T47D (cell line): ENCODE measurements at places on chromosomes 4 and X.

- no peak for DNase-seq
Observed at GRCh38 chr4:137526681-137527080, 5.6 kb downstream of the PCDH18 start.

DNA sequence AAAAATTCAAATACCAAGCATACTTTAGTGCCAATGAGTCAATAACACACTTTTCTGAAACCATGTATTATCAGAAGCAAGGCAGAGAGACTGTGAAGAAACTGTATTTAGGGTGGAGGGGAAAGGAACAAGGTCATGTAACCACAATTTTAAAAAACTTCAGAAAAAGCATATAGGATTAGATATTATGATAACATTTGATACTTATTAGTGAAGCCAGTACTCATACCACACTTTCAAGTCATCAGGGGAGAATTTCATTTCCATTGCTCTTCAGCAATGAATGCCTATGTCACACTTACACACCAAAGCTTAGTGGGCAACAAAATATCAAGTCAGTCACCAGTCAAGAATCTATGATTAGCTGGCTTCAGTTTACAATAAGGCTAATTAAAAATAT, 602.2 kb downstream of the IL15 start:
- DNase-seq = no peak

DNA sequence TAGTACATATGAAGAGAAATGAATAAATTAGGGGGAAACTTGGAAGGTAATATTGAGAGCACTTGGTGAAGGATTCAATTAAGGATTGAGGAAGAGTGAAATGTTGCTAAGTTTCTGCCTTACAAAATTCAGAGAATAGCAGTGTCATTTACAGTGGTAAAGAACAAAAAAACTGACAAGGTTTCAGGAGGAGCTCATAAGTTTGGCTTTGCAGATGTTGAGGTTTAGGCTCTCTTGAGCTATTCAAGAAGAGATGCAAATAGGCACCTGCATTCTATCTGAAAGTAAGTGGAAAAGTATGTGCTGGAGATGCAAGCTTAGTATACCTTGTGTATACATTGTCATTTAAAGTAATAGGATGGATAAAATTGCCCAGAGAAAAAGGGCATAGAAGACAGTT, 22.3 kb upstream of the EMCN start:
- DNase-seq = no peak

- DNase-seq = no peak
Observed at GRCh38 chr4:76811604-76812412, 86.1 kb downstream of the SOWAHB start.

GRCh38 chrX:20221902-20222301, 44.8 kb downstream of the RPS6KA3 start:
- peak; percentile 3 for DNase-seq

GRCh38 chr4:89486042-89486441, 178.4 kb upstream of the GPRIN3 start:
- peak; percentile 27 for DNase-seq

DNA sequence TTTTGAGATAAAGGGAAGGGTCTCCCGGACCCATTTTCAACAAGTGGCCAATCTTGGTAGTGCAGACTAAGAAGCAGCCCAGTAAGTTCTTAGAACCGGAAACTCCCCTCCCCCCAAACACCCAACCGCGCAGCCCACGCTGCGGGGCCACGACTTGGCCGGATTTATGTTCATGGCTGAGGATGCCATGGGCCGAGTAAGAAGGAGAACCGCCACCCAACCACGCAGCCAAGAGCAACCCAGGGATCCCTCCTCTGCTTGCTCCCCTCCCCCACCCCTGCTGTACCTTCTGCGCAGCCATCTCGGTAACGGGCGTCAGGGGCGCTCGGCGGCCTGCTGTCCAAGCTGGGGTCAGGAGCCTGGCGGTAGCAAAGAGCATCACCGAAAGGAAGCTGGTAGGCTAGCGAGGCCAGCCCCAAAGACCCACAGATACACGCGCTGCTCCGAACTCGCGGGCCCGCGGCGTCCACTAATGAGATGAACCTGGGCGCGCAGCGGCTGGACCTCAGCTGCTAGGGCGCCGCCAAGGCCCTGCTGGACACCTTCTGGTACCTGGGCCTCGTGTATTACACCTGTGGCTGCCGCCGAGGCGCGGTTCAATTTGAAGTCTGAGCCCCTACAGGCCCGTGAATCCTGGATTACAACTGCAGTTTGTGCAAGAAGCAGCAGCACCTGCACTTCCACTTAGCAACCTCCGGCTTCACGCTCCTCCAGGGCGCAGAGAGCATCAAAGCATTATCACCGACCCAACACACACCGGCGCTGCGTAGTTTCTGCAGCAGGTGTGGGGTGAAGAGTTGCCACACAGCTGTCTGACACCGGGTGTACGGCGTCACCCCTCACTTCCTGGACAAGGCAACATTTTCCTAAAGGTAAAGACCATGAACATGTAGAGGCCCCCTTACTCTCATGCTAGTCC, 63.4 kb downstream of the NUDT10 start:
- DNase-seq = no peak

GRCh38 chrX:1581132-1581531, 10.3 kb upstream of the AKAP17A start:
- no peak for DNase-seq

DNA sequence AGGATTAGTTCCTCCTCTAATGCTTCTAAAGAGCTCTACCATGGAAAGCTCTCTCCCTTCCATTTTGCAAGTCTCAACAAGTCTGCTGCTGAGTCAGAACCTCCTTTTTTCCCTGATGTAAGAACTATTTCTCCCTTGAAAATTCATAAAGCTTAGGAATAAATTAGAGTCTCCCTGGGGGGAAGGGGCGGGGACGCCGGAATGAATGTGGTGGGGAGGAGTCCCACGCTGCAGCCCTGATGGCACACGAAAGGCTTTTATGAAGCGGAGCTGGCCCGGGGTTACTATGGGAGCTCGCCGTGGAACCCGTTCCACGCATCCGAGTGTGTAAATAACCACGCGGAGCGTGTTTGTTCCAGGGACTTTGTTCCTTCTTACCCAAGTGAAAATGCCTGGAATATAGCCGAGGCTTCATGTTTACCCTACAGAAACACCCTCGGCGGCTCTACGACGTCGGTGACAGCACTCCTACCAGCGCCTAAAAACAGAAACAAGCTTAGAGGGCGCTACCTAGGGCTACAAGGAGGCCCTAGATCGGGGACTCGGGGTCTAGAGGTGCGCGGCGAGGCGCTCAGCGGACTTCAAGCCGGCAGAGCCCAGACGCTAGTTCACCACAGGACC, 923 bp upstream of the CPEB2 start:
- peak; percentile 58 for DNase-seq

DNA sequence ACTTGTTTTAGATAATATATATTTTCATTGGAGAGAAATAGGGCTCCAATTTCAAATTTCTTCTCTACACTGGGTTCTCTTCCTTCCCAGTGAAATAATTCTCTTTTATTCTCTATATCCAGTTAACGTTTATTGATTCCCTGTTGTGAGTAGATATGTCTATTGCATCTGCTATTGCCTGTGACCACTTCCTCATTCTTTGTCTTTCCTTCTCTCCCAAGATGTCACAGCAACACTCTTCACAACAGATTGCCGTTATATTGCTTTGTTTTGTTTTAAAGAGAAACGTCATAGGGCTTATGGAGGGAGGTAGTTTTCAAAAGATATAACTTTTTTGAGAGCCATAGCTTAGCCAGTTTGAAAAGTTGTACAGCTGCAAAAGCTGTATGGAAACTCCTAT, 343.8 kb downstream of the ARHGAP24 start:
- DNase-seq = no peak

DNA sequence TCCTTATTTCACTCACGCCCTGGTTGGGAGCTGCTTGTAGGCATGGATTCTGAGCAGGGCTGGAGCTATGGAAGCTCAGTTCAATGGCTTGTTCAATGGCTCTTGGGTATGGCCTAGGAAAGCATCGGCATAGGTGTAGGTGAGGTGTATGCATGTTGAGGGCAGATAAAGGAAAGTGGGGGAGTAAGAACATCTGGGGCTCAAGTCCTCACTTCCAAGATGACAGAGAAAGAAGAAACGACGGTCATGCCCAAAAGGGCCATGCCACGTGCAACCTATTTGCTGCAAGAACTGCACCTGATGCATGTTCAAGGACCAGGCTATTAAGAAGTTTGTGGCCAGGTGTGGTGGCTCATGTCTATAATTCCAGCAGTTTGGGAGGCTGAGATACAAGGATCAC, 23.4 kb downstream of the SCD5 start:
- no peak for DNase-seq

GRCh38 chrX:119062750-119063374, 9.9 kb upstream of the CT47C1 start:
- DNase-seq = no peak

DNA sequence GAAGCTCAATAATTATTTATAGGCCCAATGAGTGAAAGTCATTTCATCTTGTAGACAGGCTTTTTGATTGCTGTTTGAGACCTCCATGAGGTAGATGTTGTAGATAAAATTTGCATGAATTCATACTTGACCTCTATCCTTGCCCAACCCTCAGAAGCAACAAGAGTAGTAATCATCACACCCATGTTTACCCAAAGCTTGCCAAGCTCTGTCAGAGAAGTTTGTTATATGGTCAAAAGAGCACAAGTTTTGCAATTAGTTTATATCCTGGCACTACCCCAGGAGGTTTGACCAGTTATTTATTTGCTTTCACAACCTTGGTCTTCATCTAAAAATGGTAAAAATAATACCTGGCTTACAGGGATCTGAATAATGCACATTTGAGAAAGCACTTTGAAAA, 20.7 kb downstream of the ADH7 start:
- no peak for DNase-seq

DNA sequence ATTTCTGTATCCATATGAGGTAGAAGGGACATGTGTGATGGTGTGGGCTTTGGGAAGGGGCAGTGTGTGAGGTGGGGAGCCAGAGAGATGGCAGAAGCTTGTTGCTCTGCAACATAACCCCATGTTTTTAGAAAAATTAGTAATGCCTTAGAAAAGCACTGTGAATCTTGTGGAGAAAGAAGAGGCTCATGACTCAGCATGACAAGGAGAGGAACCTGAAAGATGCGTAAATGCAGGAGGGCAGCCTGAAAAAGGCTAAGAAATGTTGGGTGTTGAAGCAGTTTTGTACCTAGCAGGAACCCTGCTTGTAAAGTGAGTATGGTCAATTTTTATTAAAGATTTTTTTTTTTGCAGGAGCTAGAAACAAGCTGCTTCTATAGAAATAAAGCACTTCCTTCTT, 59.8 kb downstream of the ARSJ start:
- DNase-seq = no peak

- peak; percentile 63 for DNase-seq
Observed at GRCh38 chrX:11770320-11770719, 12.3 kb downstream of the MSL3 start.

DNA sequence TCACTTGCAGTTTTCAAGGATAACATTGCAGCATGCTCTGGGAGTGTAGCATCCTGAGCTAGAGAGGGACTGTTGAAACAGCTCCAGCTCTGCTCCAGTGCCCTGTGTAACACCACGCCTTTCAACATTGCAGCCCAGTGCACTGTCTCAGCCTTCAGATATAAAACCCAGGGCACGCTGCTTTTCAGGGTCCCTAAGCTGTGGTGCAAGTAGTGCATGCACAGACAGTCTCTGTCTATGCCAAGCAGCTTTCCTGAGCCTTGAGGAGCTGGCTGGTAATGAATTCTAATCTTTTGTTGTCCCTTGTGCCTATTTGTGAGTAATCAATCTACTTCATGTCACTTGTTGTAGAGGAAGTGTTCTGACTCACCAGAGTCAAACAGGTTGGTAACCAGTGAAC, 897.0 kb downstream of the ARAP2 start:
- DNase-seq = no peak

GRCh38 chr4:94435874-94436273, 15.9 kb upstream of the PDLIM5 start:
- no peak for DNase-seq

DNA sequence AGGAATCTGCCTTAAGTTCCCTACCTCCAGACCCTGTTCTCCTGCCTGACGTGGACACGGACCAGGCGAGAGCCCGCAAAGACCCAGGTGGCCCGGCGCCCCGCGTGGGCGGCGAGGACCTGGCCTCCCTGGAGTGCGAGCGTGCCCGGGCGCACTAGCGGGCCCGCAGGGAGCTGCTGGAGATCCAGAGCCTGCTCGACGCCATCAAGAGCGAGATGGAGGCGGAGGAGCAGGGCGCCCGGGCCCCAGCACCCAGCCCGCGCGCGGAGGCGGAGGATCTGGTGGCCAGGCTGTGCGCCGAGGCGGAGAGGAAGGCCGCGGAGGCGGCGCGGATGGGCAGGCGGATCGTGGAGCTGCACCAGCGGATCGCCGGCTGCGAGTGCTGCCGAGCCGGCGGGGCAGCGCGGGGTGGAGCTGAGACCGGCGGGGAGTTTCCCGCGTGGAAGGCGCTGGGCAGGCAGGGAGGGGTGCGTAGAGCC, 18.2 kb downstream of the MRFAP1 start:
- DNase-seq = no peak

DNA sequence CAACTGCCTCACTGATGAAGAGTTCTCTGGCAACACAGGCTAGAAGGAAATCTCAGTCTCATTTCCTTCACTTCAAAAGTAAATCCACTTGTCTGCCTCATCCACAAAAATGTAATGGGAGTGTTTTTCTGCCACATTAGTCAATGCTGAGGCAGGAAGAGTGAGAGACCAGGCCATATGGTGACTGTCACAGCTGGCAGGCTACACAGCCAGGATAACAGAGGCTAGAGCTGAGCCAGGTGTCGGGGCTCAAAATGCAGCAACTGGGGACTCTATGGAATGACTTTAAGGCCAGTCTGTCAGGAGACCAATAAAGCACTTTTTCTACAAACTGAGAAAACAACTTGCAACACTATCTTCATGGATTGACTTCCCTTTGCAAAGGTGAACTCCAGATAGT, 204.2 kb downstream of the GPC3 start:
- no peak for DNase-seq

- DNase-seq = no peak
Observed at GRCh38 chrX:2521092-2521926, 20.5 kb upstream of the DHRSX start.

- DNase-seq = no peak
Observed at GRCh38 chr4:153592064-153592463, 92.0 kb upstream of the TLR2 start.

DNA sequence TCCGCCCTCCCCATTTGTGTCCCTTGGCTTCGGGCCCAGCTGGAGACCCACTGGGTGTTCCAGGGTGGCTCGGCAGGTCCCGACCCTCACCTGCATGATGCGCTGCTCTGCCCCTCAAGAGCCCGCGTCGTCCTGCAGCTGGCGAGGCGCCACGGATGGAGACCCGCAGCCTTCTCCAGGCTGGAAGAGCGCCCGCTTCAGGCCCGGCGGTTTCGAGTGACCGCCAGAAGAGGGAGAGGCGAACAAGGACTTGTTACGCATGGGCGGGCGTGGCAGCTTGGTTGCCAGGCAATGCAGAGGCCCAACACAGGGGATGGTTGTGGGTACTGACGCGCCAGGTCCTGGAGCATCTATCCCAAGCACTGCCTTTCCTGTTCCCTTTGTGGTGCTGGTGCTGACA, at the start of gene PDCL2:
Gene PDCL2, minus strand, starts transcription at position 232 of the 400 bp plus-strand sequence. Its CDS starts 136 bp downstream, at position 96.
- no peak for DNase-seq

- no peak for DNase-seq
Observed at GRCh38 chr4:56320293-56320692, 67.0 kb downstream of the AASDH start.

- no peak for DNase-seq
Observed at GRCh38 chrX:133660281-133660680, 245.0 kb upstream of the GPC4 start.

- no peak for DNase-seq
Observed at GRCh38 chrX:149462849-149463248, 42.3 kb downstream of the IDS start.
